Colonic mucosa (tissue), 4 donors: ENCODE measurements at places on chromosomes 3 and 15. TPM values are rescaled to one million over a fixed set of nuclear protein-coding genes. Genes with fewer than 3 reads are reported as not detected.

GRCh38 chr3:21729888-21730459, 21.0 kb downstream of the ZNF385D start:
- H3K4me1 ChIP-seq = no peaks in the 10 kb centered on the region
- H3K27ac ChIP-seq = no peak overlapping the region
- no peak for DNase-seq
- no peak overlapping the region for H3K4me3 ChIP-seq
- no peaks in the 10 kb centered on the region for H3K36me3 ChIP-seq

The ECT2 gene
- total RNA-seq = 36.3 TPM

DNA sequence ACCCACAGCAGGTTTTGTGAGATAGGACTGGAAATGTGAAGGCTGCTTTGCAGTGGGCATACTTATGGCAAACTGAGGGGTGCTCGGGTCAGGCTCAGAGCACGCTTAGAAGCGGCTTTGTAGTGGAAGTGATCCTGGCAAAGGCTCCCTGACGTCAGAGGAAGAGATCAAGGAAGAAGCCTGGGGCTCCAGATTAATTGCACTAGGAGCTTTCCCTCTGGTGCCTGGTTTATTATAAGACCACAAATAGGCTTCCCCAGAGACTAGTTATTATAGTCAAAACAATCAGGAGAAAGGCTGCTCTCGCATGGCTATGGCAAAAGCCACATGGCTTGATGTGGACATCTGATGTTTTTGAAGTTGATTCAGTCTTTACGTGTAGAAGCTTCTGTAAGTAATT, 515.1 kb downstream of the GABRG3 start:
- no peaks in the 10 kb centered on the region for H3K36me3 ChIP-seq
- no peak overlapping the region for H3K4me3 ChIP-seq
- DNase-seq = no peak
- H3K4me1 ChIP-seq = no peaks in the 10 kb centered on the region
- H3K27me3 ChIP-seq = no peaks in the 10 kb centered on the region

The LMAN1L gene
- not detected for total RNA-seq

DNA sequence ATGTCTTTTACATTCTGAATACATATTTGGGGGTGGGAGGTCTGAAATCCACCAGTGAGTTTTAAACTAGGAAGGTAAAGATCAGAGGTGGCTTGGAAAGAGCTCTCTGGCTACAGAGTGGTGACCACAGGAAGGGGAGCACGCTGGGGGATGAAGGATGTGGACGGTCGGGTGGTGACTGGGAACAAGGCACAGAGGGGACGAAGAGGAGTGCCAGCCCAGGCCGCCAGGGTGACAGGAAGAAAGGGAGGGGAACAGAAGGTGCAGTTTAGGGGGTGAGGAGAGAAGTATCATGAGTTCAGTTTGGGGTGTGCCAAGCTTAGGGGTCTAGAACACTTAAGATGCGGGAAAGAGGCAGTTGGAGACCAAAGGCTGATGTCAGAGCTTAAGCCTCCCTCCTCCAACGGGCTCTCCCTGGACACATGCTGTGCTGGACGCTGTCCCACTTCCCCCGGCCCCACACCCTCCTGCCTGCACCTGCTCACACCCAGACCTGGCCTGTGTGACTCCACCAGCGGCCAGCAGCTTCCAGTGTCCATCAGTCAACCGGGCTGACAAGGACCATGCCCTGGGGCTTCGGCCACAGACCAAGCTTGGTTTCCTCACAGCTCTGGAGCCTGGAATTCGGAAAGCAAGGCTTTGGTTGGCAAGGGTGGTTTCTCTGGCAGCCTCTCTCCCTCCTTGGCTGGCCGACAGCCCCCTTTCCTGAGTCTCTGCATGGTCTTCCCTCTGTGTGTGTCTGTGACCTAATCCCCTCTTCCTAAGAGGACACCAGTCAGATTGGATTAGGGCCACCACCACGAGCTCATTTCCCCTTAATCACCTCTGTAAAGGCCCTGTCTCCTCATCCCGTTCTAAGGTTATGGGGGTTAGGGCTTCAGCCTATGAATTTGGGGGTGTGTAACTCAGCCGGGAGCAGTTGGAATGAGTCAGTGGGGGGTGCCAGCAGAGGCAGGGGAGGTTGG, 120.4 kb upstream of the IQSEC1 start:
- no peaks in the 10 kb centered on the region for H3K36me3 ChIP-seq
- no peaks in the 10 kb centered on the region for H3K27me3 ChIP-seq
- DNase-seq = no peak
- H3K27ac ChIP-seq = no peak overlapping the region

DNA sequence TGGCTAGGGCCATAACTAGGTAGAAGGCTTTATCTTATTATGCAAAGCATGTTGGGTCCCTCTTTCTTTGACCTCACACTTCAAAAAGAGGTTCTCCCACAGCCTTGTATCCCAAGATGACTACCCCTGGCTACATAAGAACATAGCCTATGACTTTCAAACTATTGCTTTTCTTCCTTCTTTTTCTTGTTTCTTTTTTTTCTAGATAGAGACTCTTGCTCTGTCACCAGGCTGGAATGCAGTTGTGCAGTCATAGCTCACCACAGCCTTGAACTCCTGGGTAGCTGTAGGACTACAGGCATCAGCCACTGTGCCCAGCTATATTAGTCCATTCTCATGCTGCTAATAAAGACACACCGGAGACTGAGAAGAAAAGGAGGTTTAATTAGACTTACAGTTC, 47.2 kb downstream of the DIPK2A start:
- H3K4me1 ChIP-seq = no peaks in the 10 kb centered on the region
- H3K27me3 ChIP-seq = no peaks in the 10 kb centered on the region
- no peak overlapping the region for H3K4me3 ChIP-seq
- no peaks in the 10 kb centered on the region for H3K36me3 ChIP-seq
- H3K27ac ChIP-seq = no peak overlapping the region

DNA sequence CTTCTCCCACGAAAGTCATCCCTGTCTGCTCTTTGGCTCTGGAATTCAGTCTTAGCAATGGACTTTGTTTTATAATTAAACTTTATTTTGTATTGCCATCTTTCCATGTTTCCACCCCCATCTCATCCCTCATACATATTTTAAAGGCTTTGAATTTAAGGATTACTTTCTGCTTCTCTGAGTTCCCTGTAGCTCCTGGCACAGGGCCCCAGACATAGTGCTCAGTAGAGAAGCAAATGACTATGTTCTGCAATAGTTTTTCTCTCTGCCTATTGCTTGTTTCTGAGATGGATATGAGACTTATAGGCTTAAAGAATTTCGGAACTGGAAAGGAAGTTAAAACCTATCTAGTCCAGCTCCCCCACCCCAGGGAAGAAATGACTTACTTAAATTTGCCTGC, 197.0 kb downstream of the LPP start:
- no peak overlapping the region for H3K27ac ChIP-seq
- H3K4me1 ChIP-seq = no peaks in the 10 kb centered on the region
- H3K27me3 ChIP-seq = no peaks in the 10 kb centered on the region
- no peaks in the 10 kb centered on the region for H3K36me3 ChIP-seq

GRCh38 chr3:194287977-194288706, 63.0 kb downstream of the CPN2 start:
- no peak overlapping the region for H3K27ac ChIP-seq
- no peak overlapping the region for H3K4me3 ChIP-seq
- DNase-seq = no peak
- no peaks in the 10 kb centered on the region for H3K36me3 ChIP-seq
- no peaks in the 10 kb centered on the region for H3K27me3 ChIP-seq
- H3K4me1 ChIP-seq = no peaks in the 10 kb centered on the region

DNA sequence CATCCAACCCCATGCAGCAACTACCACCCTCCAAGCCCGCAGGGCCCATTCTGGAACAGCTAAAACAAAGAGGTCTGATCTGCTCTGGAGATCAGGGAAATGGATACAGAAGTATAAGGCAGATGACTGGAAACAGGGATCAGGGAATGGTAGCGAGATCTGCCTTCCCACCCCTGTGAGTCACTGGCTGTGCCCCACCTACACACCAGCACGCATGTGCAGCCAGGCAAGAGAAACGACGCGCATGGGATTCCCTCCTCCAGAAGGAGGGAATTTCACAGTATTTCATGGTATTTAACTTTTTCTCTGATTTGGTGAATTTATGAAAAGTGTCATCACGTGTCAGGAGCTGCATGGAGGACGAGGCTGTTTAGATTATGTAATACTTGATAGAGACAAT, 116.7 kb downstream of the ARRDC4 start:
- no peak overlapping the region for H3K4me3 ChIP-seq
- DNase-seq = peak; percentile 31
- no peaks in the 10 kb centered on the region for H3K36me3 ChIP-seq
- no peaks in the 10 kb centered on the region for H3K27me3 ChIP-seq
- H3K27ac ChIP-seq = no peak overlapping the region
- no peaks in the 10 kb centered on the region for H3K4me1 ChIP-seq

DNA sequence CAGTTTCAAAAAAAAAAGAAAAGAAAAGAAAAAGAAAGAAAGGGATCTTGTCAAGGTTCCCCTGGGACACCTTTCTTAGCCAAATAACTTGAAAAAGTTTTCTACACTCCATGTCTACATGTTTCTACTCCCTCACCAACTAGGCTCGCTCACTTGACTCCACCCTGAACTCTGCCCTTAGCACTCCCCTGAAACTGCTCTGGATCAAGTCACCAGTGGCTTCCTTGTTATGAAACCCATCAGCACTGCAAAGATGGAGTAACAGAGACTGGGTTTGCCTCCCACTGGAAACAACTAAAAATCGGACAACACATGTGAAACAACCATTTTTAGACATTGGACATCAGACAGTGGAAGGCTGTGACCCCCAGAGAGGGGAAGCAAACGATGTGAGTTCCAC, 36.8 kb downstream of the TMEM40 start:
- H3K4me1 ChIP-seq = no peaks in the 10 kb centered on the region
- H3K36me3 ChIP-seq = no peaks in the 10 kb centered on the region
- H3K27me3 ChIP-seq = no peaks in the 10 kb centered on the region
- no peak overlapping the region for H3K4me3 ChIP-seq
- H3K27ac ChIP-seq = no peak overlapping the region
- DNase-seq = no peak

The CYP19A1 gene
- not detected for total RNA-seq

The GOLGA8G gene
- not detected for total RNA-seq

DNA sequence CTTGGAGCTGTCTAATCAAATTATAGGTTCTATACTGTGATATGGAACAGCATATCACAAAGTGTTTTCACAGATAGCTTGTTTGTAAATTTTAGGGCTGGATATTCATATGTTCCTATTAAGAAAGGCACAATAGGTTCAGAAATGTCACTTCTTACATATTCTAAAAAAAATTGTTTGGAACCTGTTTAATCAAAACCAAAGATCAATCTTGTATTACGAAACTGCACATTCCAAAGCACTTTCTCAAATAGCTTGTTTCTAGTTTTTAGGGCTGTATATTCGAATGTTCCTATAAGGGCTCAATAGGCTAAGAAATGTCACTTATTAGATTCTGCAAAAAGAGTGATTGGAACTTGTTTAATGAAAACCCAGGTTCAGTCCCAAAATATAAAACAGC, 67.4 kb upstream of the OSBPL11 start:
- H3K27me3 ChIP-seq = no peaks in the 10 kb centered on the region
- H3K27ac ChIP-seq = no peak overlapping the region
- no peaks in the 10 kb centered on the region for H3K36me3 ChIP-seq
- H3K4me1 ChIP-seq = no peaks in the 10 kb centered on the region

GRCh38 chr3:2838546-2839157, 271.5 kb downstream of the IL5RA start:
- DNase-seq = no peak
- H3K4me1 ChIP-seq = no peaks in the 10 kb centered on the region
- H3K36me3 ChIP-seq = no peaks in the 10 kb centered on the region
- no peak overlapping the region for H3K27ac ChIP-seq

The TMCO5A gene
- not detected for total RNA-seq

DNA sequence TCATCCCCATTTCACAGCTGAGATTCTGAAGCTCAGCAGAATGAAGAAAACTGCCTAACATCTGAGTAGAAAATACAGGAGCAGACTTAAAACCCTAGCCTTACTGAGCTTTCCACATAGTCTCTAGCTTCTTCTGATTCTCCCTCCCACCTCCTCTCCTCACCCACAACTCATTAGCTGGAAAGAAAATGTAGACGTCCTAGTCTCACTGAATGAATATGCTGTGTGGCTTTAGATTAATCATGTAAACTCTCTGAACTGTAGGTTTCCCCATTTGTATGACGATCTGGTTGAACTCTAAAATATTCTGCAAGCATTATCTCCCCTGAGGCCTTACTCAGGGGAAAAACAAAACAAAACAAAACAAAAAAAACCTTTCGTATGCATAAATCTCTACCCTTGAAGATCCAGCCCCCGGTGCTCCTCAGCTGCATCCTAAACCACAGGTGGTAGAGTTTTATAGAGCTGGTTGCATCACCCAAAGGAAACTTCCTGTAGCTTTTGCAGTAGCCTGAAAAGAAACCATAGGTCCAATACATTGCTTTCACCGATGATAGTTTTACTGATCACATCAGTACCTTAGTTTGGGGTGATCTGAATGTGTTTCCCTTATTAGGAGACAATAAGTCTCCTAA, 40.6 kb downstream of the FOXB1 start:
- H3K27ac ChIP-seq = no peak overlapping the region
- H3K4me3 ChIP-seq = no peak overlapping the region
- H3K27me3 ChIP-seq = no peaks in the 10 kb centered on the region
- DNase-seq = no peak

The GP9 gene
- total RNA-seq = not detected

DNA sequence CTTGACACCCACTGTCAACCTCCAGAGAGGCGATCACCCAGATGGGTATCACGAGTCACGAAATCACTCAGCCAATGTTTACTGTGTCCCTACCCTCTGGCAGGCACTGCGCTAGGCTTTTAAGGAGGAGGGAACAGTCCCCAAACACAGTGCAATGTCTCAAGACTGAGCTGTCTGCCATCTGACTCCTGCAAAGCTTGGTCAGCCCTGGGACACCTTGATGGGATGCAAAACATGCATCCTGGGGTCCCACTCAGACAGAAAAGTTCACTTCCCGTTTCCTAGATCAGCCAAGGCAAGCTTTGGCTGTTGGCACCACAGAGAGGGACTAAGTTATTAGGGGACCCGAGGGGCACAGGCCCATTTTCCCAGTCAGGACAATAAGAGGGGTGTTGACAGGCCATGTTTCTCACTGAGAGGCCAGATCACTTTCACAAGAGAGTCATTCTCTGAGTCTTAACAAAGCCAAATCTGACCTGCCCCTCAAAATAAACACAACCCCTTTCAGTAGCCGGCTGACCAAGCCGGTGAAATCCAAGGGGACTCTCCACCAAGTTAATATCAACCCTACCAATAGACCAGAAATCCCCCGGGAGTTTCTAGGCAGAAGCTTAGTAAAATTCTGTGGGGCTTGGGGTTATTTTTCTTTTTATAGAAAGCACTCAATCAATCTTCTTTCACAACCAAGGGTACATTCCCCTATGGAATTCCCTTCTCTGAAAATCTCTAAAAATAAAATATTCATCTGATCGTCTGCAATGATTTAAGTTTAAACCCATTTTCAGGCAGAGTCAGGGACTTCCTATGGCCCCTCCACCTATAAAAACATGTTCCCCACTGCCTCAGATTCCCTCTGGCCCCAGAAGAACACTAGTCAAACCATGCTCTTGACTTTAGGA, 3.5 kb downstream of the RFTN1 start:
- DNase-seq = no peak
- H3K27me3 ChIP-seq = peaks cover 3% of the 10 kb centered on the region
- H3K27ac ChIP-seq = no peak overlapping the region

The CMTM8 gene
- total RNA-seq = 14.2 TPM

The SLC2A2 gene
- 0.27 TPM for total RNA-seq
